Activated CD4-positive, alpha-beta T cell treated with anti-CD3 and anti-CD28 coated beads, Interleukin-2, amount 50 U/mL, for 48 hours (primary cell): ENCODE measurements at places on chromosomes 7 and 10.

- no peak for DNase-seq
These were observed 120.2 kb downstream of the CACNB2 start for GRCh38 chr10:18260310-18260922.

DNA sequence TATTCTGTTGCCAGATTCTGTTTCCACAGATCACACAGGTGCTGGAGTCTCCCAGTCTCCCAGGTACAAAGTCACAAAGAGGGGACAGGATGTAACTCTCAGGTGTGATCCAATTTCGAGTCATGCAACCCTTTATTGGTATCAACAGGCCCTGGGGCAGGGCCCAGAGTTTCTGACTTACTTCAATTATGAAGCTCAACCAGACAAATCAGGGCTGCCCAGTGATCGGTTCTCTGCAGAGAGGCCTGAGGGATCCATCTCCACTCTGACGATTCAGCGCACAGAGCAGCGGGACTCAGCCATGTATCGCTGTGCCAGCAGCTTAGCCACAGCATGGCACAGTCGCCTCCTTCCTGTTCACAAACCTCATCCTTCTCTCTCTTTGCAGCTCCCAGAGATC, 237.5 kb upstream of the PRSS1 start:
- DNase-seq = no peak

DNA sequence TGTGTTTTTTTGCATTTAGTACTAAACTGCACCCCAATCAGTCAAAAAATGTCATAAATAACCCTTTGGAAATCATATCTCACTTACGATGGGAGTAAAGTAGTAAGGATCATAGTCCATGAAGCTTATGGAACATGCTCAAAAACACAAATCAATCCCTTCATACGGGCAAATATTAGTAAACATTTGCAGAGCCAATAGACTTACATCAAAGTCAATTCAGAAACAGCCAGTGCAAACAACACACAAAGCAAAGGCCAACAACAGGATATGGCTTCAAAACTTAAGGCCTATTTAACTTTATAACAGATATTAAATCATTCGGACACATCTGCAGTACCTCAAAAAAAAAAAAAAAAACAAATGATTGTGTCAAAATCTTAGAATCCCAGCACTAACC, 32.1 kb downstream of the SGCE start:
- DNase-seq = no peak

DNA sequence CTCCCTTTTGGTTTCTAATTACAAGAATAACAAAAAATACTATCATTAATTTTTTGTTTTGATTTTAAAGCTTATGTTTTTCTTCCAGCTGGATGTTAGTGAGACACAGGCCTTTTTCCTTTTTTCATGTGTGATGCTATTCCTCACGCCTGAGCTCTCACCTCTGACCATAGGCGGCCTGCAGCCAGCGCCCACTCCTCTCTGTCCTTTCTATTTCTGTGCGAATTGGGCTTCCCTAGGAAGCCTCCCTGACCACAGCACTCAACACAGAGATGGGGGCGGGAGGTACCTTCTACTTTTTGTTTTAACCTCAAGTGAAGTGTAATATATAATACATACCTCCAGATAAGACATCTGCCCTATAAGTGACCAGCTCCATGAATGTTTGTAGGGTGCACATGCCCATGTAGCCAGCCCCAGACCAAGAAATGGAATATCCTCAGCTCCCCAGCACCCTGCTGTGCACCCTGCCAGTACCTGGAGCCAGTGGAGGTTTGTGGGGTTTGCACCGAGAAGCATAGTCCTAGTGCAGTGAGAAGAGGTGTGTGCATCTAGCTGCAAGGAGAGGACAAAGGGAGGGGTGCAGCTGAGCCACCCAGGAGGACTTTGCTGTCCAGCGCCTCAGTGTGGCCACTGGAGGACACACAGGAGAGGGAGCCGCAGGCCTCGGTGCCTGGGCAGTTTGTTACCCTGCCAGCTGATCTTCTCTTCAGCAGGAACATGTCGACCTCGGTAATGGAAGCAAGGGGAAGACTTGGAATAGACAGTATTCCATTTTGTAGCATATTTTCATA, 38.5 kb downstream of the BNIP3 start:
- DNase-seq = peak; percentile 23

DNA sequence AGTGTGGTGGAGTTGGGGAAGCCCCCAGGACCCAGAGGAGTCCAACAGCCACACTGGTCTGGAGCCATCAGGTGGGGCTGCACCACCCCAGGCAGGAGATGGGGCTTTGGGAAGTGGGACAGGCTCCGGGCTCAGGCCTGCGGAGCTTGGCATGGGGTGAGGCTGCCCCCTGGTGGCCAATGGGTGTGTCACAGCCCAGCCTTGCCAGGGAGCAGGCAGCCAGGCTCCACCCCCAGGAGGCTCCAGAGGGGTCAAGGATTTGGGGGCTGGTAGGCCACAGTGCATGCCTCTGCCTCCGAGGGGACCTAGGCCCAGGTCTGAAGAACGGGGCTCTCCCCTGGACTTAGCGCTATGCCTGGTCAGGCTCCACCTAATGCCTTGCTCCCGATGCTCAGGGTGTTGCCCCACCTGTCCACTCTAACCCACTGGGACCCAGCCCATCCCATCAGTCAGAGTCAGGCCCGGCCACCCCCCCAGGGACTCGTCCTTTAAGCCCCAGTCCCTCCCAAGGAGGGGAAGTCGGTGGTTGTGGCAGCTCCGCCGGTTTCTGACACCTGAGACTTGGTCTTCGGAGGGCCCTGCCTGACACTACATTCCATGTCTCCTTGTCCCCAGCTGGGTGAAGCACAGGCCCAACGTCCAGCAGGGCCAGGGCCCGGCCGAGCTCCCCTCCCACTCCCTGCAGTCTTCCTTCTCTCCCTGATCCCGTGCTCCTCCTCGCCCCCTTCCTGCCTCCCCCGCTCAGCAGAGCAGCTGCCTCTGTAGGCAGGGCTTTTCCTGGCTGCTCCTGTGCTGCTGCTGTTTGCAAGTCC, 11.3 kb upstream of the SAMD8 start:
- DNase-seq = peak; percentile 88

DNA sequence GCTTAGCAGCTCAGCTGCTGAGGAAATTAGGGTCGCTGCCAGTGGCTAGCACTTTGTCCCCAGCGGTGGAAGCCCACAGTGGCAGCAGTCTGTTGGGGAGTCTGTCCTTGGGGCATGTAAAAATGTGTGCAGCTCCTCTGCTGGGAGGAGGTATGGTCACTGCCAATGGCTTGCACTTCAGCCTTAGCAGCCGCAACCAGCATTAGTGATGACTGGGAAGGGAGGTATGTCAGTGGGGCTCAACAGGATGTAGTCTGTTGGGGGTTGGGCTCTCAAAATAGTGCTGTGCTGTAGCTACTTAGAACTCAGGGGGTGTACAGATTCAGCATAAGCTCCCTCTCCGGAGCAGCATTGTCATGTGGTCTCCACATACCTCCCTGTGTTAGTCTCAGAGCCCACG, 189.9 kb downstream of the ZEB1 start:
- DNase-seq = no peak

GRCh38 chr10:24382596-24382978, 173.6 kb downstream of the KIAA1217 start:
- DNase-seq = peak; percentile 19

DNA sequence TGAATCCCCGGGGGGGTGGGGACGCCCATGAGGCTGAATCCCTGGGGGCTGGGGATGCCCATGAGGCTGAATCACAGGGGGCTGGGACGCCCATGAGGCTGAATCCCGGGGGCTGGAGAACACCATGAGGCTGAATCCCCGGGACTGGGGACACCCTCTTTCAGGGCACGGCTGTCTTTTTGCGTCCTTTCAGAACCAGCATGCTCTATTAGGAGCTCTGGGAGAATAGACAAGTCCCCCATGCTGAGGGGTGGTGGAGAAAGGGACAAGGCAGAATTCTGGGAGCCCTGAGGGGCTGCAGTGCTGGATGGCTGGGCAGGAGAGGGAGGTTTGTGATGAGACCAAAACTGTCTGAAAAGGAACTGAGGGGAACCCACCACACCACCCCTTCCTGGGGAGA, 257.3 kb upstream of the TCERG1L start:
- no peak for DNase-seq

- DNase-seq = no peak
These were observed 21.8 kb upstream of the SEMA3C start for GRCh38 chr7:80940539-80941207.

GRCh38 chr10:61683319-61683718, 20.6 kb downstream of the CABCOCO1 start:
- no peak for DNase-seq

- DNase-seq = no peak
These were observed 177.6 kb downstream of the PRKAG2 start for GRCh38 chr7:151699147-151699927.

DNA sequence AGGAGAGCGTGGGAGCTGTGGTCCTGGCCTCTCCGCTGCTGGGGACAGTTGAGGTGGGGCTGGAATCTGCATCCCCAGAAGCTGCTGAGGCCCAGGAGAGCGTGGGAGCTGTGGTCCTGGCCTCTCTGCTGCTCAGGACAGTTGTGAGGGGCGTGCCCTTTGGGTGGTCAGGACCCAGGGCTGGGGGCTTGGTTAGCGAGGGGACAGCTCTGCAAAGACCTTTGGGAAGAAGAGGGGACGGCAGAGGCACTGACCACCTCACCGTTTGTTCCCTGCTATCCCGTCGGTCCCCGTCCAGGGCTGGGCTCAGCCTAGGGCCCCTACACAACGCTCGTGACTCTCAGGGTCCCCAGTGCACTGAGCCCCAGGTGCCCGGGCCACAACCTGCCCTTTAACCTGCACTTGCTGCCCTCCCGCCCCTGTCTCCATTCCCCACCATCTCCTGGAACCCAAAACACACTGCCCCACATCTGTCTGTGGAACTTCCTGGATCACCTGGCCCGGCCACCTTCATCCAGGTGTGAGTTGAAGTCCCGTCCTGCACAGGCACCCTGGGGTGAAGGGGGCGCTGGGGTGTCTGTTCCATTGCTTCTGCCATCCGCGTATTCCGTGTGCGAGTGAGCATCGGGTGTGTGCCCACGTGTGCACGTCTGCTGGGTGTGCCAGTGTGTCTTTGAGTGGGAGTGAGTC, 14.1 kb downstream of the FOXL3 start:
- DNase-seq = no peak

GRCh38 chr10:132429281-132430230, 32.6 kb downstream of the PWWP2B start:
- DNase-seq = no peak

DNA sequence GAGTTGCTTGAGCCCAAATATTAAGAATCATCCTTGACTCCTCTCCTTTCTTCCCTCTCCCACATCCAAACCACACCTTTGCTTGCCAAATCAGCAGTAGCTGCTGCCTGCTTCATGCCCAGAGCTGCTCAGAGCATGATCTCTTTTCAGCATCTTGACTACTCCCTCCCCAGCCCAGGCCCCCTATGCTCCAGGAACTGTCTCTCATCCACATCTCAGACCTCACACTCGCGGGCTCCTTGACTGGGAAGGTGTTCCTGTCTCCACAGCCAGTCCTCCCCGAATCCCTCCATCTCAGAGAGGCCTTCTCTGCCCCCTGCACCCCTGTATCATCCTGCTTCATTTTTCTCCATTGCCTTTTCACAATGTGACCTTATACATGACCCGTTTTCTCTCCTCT, 157.0 kb downstream of the DNAJB6 start:
- no peak for DNase-seq

- DNase-seq = no peak
These were observed 122.4 kb downstream of the SLC16A9 start for GRCh38 chr10:59587083-59587755.
